ENCODE measurements at places on chromosomes 5 and 9.

DNA sequence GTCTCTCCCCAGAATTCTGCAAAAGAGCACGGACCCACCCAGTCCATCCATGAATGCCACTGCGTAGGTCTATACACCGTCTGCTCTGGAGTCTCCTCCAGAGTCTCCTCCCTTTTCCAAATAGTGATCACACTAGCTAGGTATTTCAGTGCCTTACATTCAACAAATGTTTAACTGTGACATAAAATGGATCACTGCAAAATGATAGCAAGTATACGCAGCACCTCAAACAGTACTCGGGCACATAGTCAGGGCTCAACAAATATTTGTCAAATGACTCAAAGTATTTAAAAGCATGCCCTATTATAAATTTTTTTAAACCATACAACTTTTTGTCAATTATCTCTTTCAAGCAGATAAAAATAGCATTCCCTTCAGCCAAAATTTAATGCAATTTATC lies 60.5 kb downstream of the TLE1 start:
- DNase-seq = no peak

DNA sequence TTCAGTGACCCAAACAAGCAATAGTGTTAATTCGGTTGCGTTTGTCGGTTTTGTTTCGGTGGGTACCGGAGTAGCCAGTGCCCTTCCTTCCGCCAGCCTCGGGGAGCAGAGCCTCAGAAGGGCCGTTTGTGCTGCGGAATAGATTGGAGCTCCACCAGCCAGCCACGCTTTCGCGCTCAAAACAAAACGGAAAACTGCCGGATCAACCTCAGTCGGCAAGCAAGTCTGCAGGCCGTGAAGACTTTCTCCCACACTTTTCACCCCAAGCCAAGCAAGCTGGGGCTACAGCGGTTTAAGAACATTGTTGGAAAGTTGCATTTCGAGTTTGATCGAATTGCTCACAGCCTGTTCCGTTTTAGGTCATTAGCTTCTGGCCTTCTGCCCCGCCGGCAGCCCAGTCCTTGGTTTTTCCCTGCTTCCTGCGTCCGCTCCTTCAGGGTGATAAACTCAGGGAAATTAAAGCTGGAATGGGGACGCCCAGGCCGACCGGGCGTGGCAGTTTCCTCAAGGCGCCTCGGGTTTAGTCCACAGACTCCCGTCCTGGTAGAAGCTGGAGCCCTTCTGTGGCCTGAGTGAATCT lies 803 bp upstream of the CCNO start:
- no peak for DNase-seq

GRCh38 chr5:150519560-150519945 lies 11.6 kb downstream of the NDST1 start:
- no peak for DNase-seq

- no peak for DNase-seq
These were observed 7.8 kb downstream of the SLC9A3 start for GRCh38 chr5:516338-516925.

DNA sequence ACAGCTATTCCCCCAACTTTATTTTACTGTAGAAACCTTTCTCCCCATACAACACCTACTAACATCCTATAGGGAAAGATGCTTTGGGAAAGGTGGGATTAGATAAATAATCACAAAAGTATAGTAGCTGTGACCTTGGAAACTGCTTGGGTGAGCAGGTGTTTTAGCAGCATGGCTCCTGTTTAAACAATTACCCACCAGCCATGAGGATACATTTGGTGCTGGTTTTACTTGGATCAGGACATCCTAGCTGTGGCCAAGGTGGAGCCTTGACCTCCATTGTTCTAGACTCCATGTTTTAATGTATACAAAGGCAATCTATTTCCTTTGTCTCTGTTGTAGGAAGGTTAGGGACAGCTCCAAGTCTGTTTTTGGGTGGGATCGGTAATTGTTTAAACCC lies 56.8 kb upstream of the ALDH1B1 start:
- DNase-seq = no peak

DNA sequence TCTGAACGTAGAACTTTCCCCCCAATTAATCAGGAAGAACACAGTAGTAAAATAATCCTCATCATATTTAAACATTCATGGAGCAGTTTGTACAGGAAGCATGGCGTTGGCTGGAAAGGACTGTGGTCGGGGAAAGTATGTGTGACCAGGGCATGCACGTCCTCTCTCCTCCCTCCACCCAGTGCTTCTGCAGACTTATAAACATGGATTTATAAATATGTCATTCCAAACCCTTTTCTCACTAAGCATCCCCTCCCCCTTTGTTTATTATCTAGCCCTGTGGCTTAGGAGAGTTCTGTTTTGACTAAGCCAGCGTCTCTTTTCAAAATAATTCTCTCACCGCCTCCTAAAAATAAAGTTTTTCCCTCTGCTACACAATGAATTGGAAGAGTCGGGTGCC lies 70.4 kb upstream of the DAP start:
- no peak for DNase-seq

- no peak for DNase-seq
These were observed 3.2 kb downstream of the MAP3K1 start for GRCh38 chr5:56818450-56819037.

DNA sequence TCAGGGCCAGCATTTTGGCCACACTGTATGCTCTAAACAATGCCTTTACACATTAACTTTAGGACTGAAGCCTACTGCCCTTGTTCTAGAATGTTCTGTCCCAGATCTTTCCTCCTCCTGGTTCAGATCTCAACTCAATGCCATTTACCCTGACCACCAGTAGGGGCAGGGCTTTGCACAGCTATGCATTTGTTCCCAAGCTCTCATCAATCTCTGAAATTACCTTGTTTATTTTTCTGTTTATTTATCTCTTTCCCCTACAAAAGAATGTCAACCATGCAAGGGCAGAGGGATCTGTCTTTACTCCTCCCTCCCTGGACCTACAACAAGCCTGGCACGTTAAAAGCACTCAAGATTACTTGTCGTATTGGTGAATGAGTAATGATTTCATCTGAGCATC lies 612.9 kb downstream of the BNC2 start:
- DNase-seq = no peak

DNA sequence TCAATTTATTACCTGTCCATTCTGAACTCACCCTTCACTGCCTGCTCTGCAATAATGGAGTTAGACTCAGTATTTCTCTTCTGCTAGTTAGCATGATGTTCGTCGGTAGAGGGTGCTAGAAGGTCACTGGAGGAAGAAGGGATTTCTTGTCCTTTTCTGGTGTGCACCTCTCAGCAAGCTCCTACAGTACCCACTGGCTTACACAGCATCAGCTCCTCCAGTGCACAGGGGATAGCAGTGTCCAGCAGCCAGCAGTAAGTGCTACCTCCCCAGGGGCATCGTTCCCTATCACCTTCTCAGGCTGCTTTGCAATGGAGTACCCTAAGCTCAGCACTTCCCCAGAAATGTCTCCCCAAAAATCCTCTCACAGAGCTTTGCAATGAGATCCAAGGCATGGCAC lies 45.9 kb upstream of the APC start:
- DNase-seq = no peak

GRCh38 chr5:146620669-146621051 lies 104.7 kb upstream of the GPR151 start:
- peak; percentile 85 for DNase-seq

DNA sequence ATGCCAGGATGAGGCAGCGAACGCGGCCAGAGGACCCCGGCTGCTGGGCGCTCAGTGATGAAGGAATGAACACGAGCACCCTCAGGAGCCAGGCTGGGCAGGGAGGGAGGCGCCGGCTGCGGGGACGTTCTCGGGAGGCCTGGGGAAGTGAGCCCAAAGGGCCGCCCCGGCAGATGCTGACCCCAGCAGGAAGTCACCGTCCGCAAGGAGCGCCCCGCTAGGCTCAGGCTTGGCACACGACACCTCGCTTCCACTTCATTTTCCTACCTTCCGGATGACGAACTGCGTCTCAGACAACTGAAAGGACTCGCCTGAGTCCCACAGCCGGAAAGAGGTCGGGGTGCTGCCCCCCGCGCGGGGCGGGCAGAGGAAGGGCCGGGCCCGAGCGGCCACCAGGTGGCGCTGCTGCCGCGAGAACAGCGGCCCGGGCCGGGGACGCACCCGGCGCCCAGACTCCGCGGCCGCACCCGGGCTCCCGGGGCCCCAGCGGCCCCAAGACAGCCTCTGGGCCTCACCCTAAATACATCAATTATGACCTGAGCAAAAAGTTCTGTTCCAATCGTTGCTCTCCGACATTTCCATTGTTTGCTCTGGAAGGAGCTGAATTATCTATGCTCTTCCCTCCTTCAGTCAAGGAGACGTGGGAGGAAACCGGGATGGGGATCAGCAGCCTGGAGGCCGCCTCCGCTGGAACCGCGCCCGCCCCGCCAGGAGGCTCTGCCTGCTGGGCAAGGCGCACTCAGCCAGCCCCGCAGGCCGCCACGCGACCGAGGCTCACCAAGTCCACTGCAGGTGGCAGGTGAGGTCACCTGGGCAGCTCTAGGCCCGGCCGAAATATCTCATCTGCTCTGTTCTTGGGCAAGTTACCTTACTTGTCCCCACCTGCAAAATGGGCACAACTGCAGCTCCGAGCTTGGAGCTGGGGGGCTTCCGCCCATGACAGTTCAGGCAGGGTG lies 107.0 kb downstream of the ZNF354C start:
- no peak for DNase-seq

DNA sequence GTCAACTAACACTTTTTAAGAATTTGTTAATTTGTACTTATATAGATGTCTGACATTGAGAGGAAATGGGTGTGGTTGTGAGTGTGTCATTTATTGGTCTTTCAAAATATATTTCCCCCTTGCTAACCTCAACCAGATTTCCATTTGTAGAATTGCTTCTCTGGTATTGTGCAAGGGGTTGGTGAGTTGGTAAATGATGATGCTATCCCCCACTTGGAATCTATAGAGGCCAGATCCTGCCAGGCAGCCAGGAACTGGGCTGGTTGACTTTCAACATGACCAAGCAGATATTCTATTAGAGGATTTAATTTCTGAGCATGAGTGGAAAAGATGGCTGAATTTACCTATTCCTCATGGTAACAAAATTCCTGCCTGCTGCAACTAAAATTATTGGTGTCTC lies 306.6 kb upstream of the KIF2A start:
- DNase-seq = no peak

- DNase-seq = no peak
These were observed 247.4 kb downstream of the SMARCA2 start for GRCh38 chr9:2262386-2263071.

- no peak for DNase-seq
These were observed 12.5 kb upstream of the SHB start for GRCh38 chr9:38081356-38082108.

Data from NCI-H1436 treated with DMSO at 0.1 percent for 48 hours (cell line).